Thyroid gland (tissue), 4 donors: ENCODE measurements at places on chromosomes 7 and 10. TPM values are rescaled to one million over a fixed set of nuclear protein-coding genes. Genes with fewer than 3 reads are reported as not detected.

Gene GNGT1
- total RNA-seq: not detected

Gene CHST15
- 87.9 TPM for total RNA-seq

Gene HOXA7
- 2.1 TPM for total RNA-seq

Gene PKD2L1
- total RNA-seq: not detected

Gene HYAL4
- total RNA-seq: not detected

- H3K27ac ChIP-seq: no peak overlapping the region
- no peaks in the 10 kb centered on the region for H3K27me3 ChIP-seq
- no peak overlapping the region for H3K4me3 ChIP-seq
- no peaks in the 10 kb centered on the region for H3K36me3 ChIP-seq
- DNase-seq: no peak
- no peaks in the 10 kb centered on the region for H3K4me1 ChIP-seq
Measured at GRCh38 chr10:112454910-112455779, 8.1 kb downstream of the VTI1A start.

- H3K4me3 ChIP-seq: no peak overlapping the region
- no peaks in the 10 kb centered on the region for H3K27me3 ChIP-seq
- peaks cover 18% of the 10 kb centered on the region for H3K4me1 ChIP-seq
- no peaks in the 10 kb centered on the region for H3K36me3 ChIP-seq
- no peak overlapping the region for H3K27ac ChIP-seq
Measured at GRCh38 chr7:50664461-50664922, 99.3 kb upstream of the DDC start.

- H3K27me3 ChIP-seq: no peaks in the 10 kb centered on the region
- no peaks in the 10 kb centered on the region for H3K4me1 ChIP-seq
- H3K27ac ChIP-seq: no peak overlapping the region
- H3K4me3 ChIP-seq: no peak overlapping the region
Measured at GRCh38 chr7:140039066-140039465, 23.7 kb downstream of the PARP12 start.

DNA sequence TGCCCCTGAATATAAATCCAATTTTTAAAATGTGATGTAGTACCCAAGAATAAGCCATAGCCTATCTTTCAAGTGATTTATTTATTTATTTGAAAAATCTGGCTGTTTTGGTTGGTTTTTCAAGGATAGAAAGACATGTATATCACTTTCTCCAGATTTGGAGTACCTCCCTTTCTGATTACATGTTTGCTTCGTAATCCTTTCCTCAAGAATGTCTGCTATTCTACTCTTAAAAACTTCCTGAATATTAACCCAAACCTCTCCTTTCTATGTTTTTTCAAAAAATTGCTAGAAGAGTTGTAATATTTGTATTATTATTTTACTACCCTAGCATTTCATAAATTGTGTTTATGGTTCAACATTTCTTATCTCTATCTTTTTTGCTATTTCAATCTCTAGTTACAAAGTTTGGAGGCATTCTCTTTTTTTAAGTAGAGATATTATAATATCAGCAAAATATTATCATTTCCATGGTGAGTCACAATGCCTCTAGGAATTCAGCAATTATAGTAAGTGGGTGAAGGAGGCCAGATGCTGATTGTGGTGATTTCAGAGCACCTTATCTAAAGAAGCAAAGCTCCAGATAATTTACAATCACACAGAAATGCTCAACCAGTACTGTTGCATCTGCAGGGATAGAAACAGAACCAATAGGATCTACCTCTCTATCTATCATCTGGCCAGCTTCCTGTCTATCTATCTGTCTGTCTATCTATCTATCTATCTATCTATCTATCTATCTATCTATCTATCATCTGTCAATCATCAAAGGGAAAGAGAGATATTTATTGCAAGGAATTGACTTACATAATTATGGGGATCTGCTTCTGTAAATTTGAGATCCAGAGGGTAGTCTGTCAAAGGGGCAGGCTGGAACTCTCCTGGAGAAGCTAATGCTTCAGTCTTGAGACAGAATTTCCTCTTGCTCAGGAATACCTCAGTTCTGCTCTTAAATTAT lies 412.5 kb upstream of the SEMA3C start:
- no peaks in the 10 kb centered on the region for H3K27me3 ChIP-seq
- H3K4me1 ChIP-seq: no peaks in the 10 kb centered on the region
- DNase-seq: no peak

- peaks cover 9% of the 10 kb centered on the region for H3K4me1 ChIP-seq
- no peaks in the 10 kb centered on the region for H3K27me3 ChIP-seq
- no peaks in the 10 kb centered on the region for H3K36me3 ChIP-seq
Measured at GRCh38 chr7:101956130-101956529, 138.7 kb downstream of the CUX1 start.

DNA sequence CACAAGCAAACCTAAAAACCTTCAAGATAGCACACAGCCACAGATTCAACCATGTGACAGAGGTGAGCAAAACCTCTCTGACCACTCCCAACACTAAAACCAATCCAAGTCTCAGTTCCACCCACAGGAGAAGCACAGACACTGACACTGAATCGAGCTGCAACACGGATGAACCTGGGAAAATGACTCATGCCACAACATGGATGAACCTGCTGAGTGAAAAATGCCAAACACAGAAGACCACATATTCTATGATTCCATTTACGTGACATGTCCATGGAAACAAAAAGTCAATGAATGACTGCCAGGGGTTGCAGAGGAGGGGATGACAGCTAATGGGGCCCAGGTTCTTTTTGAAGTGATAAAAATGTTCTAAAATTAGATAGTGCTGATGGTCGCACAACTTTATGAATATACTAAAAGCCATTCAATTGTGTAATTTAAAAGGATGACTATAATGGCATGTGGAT lies 22.0 kb downstream of the CYTH3 start:
- no peak overlapping the region for H3K4me3 ChIP-seq
- no peaks in the 10 kb centered on the region for H3K36me3 ChIP-seq
- no peaks in the 10 kb centered on the region for H3K27me3 ChIP-seq
- no peak for DNase-seq
- H3K27ac ChIP-seq: no peak overlapping the region

DNA sequence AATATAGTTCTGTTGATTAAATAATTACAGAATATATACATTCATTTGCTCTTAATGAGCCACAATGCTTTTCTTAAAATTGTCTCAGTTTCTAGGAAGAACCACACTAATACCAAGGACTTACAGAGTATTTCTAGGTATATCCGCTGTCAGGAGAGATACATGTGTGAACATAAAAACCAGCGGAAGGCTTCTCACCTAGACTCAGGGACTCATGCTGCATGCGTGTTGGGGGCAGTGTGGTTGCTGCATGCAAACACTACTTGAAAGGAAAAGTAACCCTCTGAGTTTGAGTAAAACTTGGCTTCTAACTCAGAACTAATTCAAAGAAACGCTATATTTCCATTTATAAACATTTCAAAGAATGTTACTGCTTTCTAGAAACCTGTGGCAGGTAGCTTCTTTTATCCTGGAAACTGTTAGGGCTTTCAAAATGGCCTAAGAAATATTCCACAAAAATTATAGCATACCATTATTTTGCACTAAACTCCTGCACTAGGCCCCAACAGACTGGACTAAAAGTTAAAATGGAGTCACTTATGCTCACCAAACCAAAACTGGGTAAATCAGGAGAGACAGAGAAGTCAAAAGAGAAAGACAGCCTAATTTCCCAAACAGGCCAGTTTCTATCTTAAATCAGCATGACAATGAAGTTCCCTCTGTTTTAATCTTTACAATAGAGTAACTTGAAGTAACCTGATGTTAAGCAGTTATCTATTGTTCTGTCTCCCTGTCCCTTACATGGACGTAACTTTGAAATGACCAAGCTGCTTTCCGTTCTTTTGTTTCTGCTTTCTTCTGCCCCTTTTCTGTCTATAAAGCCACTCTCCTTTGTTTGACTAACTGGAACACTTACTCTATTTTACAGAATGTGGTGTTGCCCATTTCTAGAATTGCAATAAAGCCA lies 95.2 kb upstream of the FAM133B start:
- no peak overlapping the region for H3K27ac ChIP-seq
- H3K4me3 ChIP-seq: no peak overlapping the region
- H3K4me1 ChIP-seq: peaks cover 12% of the 10 kb centered on the region
- no peak for DNase-seq
- no peaks in the 10 kb centered on the region for H3K36me3 ChIP-seq

DNA sequence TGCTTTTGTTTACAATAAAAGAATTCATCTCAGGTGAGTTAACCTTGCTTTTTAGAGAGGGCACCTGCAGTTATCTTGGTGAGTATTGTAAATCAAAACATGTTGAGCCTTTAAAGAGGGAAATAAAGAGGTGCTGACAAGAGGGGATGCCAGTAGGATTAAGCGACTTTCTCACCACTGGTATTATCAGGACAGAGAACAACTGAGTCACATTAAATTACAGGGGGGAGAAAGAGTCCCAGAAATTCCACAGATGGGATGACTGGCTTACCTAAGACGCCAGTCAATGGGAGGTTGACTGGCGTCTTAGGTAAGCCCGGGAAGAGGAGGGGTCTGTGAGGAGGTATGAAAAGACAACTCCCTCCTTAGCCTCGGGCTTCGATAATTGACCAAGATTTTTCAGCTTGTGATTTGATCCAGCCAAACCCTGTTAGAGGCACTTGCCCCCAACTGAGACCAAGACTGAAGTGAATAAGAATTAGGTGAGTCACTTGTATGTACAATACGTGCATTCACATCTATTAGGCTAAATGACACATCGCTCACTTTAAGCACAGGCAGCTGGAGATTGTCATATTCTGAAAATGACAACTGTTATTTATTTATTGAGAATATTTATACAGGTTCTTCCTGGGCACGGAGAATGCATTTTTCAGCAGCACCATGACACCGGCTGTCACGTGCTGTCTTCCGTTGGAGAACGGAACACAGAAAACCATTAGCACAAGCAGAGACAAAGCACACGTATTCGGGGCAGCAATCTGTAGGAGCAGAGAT lies 117.6 kb downstream of the SEM1 start:
- no peaks in the 10 kb centered on the region for H3K27me3 ChIP-seq
- no peak overlapping the region for H3K4me3 ChIP-seq
- peaks cover 14% of the 10 kb centered on the region for H3K4me1 ChIP-seq
- no peak for DNase-seq
- H3K27ac ChIP-seq: no peak overlapping the region

DNA sequence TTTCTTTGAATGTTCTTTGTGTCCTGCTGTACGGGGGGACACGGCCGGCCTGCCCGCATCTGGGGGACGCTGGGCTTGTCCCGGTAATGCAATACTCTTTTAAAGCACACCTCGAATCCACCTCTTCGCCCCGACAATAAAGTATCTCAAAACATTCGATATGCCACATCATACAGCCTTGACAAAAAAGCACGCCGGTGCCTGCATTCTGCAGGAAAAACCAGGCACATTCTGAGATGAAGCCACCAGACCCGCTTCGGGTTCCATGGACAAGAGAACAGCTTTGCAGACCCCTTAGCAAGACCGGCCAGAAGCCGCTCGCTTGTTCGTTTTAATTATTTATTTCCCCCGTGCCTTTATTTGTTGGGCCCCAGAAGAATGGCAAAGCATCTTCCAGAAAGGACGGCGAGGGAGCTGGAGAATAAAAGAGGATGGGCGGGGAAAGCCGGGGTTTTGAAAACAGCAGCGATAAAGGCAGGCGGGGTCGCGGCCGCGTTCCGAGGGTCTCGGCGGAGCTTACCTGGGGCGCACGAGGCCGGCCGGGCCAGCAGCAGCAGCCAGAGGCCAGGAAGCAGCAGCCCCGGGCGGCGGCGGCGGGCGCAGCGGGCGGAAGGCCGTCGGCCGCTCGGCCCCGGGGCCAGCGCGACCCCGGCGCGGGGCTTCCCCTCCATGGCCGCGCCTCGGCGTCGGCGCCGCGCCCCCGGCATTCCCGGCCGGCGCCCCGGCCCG lies 462 bp downstream of the KIAA1549 start:
- H3K27me3 ChIP-seq: no peaks in the 10 kb centered on the region
- H3K27ac ChIP-seq: no peak overlapping the region
- no peak overlapping the region for H3K4me3 ChIP-seq
- no peaks in the 10 kb centered on the region for H3K36me3 ChIP-seq
- H3K4me1 ChIP-seq: peaks cover 17% of the 10 kb centered on the region

DNA sequence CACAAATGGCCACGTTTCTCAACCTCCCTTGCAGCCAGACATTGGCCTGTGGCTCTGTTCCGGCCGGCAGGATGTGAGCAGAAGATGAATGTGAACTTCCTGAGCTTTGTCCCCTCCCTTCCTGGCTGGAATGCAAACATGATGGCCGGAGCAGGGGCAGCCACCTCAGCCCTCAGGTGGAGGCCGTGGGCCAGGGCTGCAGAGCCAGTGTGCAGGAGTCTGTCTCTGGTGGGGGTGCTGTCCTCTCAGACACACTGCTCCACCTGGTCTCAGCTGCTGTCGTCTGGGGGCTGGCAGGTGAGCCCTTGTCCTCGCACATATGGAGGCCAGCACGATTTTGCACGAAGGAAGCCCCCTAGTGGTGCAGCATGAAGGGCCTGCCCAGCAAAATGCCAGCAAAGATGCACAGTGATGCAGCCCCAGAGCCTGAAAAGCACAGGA lies 25.3 kb upstream of the PWWP2B start:
- H3K4me1 ChIP-seq: no peaks in the 10 kb centered on the region
- no peaks in the 10 kb centered on the region for H3K27me3 ChIP-seq
- no peak overlapping the region for H3K27ac ChIP-seq
- no peaks in the 10 kb centered on the region for H3K36me3 ChIP-seq

GRCh38 chr10:78382772-78383171 lies 349.1 kb downstream of the RPS24 start:
- DNase-seq: no peak
- no peaks in the 10 kb centered on the region for H3K36me3 ChIP-seq
- no peak overlapping the region for H3K4me3 ChIP-seq
- H3K27ac ChIP-seq: no peak overlapping the region

- no peak for DNase-seq
- no peak overlapping the region for H3K27ac ChIP-seq
- no peaks in the 10 kb centered on the region for H3K27me3 ChIP-seq
- no peaks in the 10 kb centered on the region for H3K4me1 ChIP-seq
Measured at GRCh38 chr10:127303105-127303504, 106.7 kb upstream of the INSYN2A start.

GRCh38 chr10:100101192-100102076 lies 19.8 kb upstream of the CPN1 start:
- no peak for DNase-seq
- no peaks in the 10 kb centered on the region for H3K27me3 ChIP-seq
- no peaks in the 10 kb centered on the region for H3K36me3 ChIP-seq
- no peak overlapping the region for H3K4me3 ChIP-seq
- no peaks in the 10 kb centered on the region for H3K4me1 ChIP-seq

DNA sequence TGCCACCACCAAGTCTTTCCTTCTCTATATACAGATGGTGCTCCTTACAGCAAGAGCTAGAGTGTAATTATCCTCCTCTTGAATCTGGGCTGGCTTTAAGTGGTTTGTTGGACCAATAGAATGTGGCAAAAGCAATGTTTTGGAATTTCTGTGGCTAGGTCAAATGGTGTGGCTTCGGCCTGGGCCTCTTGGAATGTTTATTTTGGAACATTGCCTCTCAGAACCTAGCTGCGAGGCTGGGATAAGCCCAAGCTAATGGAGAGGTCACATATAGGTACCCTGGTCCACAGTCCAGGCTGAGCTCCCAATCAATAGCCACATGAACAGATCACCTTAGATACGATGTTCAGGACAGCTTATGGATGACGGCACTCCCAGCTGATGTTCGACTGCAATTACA lies 556.7 kb downstream of the TYW1 start:
- no peaks in the 10 kb centered on the region for H3K27me3 ChIP-seq
- no peaks in the 10 kb centered on the region for H3K4me1 ChIP-seq
- H3K4me3 ChIP-seq: no peak overlapping the region
- H3K27ac ChIP-seq: no peak overlapping the region
- no peaks in the 10 kb centered on the region for H3K36me3 ChIP-seq
